ENCODE measurements at places on chromosomes 4 and X. TPM values are rescaled to one million over a fixed set of nuclear protein-coding genes. Genes with fewer than 3 reads are reported as not detected.

GRCh38 chr4:8866828-8867623, 4.6 kb downstream of the HMX1 start:
- DNase-seq: no peak
- peaks cover under 1% of the 10 kb centered on the region for H3K36me3 ChIP-seq
- no peak overlapping the region for H3K4me3 ChIP-seq
- H3K27ac ChIP-seq: no peak overlapping the region
- H3K27me3 ChIP-seq: peaks cover 74% of the 10 kb centered on the region
- peaks cover 7% of the 10 kb centered on the region for H3K4me1 ChIP-seq

DNA sequence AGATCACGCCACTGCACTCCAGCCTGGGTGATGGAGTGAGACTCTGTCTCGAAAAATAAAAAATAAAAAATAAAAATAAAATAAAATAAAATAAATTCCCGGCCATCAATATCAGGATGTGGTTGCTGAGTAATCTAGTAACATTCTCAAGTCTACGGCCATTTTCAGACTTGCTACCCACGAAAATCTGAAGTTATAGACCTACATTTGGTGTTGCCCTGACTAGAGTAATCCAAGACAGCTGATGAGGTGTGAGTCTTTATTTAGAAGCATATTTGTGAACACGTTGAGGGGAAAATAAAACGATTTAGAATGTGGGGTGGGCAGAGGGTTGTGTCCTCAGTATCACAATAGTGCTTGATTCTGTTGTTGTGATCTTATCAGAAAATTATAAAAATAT, 130.2 kb upstream of the MID1 start:
- H3K27me3 ChIP-seq: peaks cover 9% of the 10 kb centered on the region
- H3K27ac ChIP-seq: no peak overlapping the region
- no peaks in the 10 kb centered on the region for H3K36me3 ChIP-seq
- no peak for DNase-seq
- no peak overlapping the region for H3K4me3 ChIP-seq

SYP gene
- total RNA-seq: 8.7 TPM

DNA sequence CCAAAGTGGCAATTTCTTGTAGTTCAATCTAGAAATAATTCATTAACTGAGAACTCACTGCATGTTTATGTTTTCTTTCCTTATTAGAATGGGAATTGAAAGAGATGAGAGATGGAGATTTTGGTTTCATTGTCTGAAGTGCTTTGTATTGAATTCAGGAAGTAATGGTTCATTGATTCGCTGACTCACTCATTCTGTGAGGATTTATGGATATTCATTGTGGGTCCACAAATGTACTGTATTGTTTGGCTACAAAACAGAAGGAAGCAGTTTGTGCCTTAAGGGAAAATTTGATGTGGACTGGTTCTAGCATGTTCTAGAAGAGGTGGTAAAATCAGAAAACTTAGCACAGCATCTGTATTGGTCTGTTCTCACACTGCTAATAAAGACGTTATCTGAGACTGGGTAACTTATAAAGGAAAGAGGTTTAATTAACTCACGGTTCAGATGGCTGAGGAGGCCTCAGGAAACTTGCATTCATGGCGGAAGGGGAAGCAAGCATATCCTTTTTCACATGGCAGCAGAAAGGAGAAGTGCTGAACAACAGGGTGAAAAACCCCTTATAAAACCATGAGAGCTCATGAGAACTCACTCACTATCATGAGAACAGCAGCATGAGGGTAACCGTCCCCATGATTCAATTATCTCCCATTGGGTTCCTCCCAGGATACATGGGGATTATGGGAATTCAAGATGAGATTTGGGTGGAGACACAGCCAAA, 132.3 kb upstream of the VCX3A start:
- no peak overlapping the region for H3K4me3 ChIP-seq
- H3K36me3 ChIP-seq: no peaks in the 10 kb centered on the region
- no peak for DNase-seq

DNA sequence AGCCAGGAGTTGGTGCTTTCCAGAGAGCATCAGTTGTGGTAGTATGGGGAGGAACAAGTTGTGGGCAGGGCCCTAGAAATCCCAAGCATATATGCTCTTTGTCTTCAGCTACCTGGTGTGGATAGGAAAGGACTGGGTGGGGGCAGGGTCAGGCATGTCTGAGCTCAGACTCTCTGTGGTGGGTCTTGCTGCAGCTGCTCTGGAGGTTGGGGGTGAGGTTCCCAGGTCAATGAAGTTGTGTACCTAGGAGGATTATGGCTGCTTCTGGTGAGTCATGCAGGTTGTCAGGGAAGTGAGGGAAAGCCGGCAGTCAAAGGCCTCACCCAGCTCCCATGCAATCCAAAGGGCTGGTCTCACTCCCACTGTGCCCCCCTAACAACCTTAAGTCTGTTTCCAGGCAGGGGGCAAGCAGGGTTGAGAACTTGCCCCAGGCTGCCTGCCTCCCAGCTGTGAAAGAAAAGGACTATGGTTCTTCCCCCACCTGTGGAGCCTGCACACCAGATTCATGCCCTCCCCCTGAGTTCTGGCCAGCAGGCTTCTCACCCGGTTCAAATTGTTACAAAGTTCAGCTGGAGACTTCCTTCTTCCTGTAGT, 30.4 kb upstream of the QRFPR start:
- H3K4me3 ChIP-seq: no peak overlapping the region
- H3K27me3 ChIP-seq: peaks cover 8% of the 10 kb centered on the region
- H3K36me3 ChIP-seq: no peaks in the 10 kb centered on the region
- H3K4me1 ChIP-seq: no peaks in the 10 kb centered on the region

GRIA2 gene
- not detected for total RNA-seq

- H3K27ac ChIP-seq: no peak overlapping the region
- peak overlapping the region; percentile 80 for H3K4me3 ChIP-seq
- no peak for DNase-seq
- H3K4me1 ChIP-seq: peaks cover 17% of the 10 kb centered on the region
- H3K36me3 ChIP-seq: peaks cover 2% of the 10 kb centered on the region
Measured at GRCh38 chrX:147910607-147911006, 1.1 kb upstream of the FMR1 start.

DNA sequence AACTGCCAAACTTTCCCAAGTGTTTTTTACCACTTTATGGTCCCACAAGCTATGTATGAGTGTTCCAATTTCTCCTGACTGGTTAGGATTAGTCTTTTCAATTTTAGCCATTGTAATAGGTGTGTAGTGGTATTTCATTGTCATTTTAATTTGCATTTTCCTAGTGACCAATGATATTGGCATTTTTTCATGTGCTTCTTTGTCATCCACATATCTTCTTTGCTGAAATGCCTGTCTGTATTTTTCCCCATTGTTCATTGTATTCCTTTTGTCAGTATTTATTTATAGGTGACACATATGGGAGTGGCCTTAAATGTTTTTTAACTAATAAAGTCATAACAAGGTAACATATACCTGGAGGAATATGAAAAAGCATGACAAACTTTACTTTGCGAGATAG, 9.2 kb upstream of the UBE2D3 start:
- H3K36me3 ChIP-seq: peaks cover 2% of the 10 kb centered on the region
- H3K4me1 ChIP-seq: peaks cover 23% of the 10 kb centered on the region
- no peaks in the 10 kb centered on the region for H3K27me3 ChIP-seq
- no peak overlapping the region for H3K27ac ChIP-seq
- H3K4me3 ChIP-seq: no peak overlapping the region

DNA sequence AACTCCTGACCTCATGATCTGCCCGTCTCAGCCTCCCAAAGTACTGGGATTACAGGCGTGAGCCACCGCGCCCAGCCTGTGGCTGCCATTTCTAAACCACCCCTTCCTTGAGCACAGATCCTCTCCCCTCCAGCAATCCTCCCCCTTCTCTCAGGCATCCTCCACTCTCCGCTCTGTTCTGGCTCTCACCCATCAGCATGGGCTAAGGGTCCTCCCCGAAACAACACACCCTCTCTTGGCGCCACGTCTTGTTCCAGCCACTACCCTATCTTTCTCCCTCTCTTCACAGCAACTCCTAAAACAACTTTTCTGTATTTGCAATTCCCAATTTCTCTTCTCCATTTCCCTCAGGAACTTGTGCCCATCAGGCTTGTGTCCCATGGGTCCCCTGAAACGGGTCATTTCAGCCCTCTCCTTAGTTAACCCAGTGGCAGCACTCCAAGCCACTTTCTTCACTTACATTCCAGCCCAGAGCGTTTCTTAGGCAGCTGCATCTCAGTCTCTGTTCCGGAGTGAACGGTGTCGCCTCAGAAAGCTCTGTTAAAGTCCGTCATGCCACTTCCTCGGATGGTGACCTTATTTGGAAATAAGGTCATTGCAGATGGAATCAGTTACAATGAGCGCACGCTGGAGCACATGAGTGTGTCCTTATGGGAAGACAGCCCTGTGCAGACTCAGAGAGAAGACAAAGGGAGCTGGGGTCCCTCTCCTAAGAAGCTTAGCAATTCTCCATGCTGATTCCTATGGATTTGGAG, 28.3 kb upstream of the CLDN24 start:
- peaks cover 3% of the 10 kb centered on the region for H3K36me3 ChIP-seq
- no peak for DNase-seq
- peaks cover 10% of the 10 kb centered on the region for H3K27me3 ChIP-seq
- H3K4me3 ChIP-seq: peak overlapping the region; percentile 25

- H3K4me3 ChIP-seq: no peak overlapping the region
- no peak for DNase-seq
- H3K36me3 ChIP-seq: no peaks in the 10 kb centered on the region
Measured at GRCh38 chr4:19999775-20000414, 251.8 kb upstream of the SLIT2 start.

All from activated T-cell treated with anti-CD3 and anti-CD28 coated beads, Interleukin-2, amount 50 U/mL, for 72 hours (primary cell).